Stimulated activated CD8-positive, alpha-beta memory T cell treated with anti-CD3 and anti-CD28 coated beads, Interleukin-4, amount 100 ng/mL, for 4 hours (primary cell): ENCODE measurements at places on chromosomes 11 and 22.

DNA sequence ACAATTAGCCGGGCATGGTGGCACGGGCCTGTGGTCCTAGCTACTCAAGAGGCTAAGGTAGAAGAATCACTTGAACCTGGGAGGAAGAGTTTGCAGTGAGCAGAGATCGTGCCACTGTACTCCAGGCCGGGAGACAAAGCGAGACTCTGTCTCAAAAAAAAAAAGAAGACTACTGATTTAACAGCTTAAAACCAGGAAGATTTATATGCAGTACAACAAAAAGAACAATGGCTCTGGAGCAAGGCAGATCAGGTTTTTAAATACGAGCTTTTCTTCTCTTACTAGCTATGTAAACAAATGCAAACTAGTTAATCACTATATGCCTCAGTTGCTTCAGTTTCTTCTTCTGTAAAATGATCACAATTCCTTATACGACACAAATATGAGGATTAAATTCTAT is 6.9 kb downstream of the FAM168A start:
- no peak for DNase-seq

DNA sequence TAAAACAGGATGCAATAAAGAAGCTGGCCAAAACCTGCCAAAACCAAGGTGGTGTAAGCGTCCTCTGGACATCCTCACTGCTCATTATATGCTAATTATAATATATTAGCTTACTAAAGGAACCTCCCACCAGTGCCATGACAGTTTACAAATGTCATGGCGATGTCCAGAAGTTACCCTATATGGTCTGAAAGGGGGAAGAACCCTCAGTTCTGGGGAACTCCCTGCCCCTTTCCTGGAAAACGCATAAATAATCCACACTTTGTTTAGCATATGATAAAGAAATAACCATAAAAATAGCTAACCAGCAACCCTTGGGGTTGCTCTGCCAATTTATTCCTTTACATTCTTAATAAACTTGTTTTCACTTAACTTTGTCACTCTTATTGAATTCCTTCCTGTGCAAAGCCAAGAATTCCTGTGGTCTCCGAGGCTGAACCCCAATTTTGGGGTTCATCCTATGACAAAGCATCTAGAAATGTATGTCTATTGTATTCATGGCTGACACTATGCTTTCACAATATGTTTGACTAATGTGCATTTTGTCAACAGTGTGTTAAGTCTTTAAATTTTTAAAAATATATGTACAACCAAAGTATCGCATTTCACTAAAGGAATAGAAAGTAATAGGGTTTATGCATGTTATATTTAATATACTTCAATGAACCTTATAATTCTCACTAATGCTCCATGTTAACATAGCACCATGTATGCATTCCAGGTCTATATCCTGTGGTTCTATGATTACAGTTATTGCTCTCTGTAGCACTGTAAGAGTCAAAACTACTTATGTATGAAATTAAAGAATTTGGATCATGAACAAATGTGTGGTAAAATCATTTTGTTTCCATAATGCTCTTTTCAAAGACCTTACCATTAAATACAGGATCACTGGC is 25.1 kb downstream of the LGR4 start:
- no peak for DNase-seq

GRCh38 chr11:43950311-43950855 is 7.9 kb downstream of the C11orf96 start:
- no peak for DNase-seq

- DNase-seq: no peak
Observed at GRCh38 chr11:24572376-24572775, 75.5 kb downstream of the LUZP2 start.

- no peak for DNase-seq
Observed at GRCh38 chr11:88188251-88188931, 13.1 kb upstream of the RAB38 start.

DNA sequence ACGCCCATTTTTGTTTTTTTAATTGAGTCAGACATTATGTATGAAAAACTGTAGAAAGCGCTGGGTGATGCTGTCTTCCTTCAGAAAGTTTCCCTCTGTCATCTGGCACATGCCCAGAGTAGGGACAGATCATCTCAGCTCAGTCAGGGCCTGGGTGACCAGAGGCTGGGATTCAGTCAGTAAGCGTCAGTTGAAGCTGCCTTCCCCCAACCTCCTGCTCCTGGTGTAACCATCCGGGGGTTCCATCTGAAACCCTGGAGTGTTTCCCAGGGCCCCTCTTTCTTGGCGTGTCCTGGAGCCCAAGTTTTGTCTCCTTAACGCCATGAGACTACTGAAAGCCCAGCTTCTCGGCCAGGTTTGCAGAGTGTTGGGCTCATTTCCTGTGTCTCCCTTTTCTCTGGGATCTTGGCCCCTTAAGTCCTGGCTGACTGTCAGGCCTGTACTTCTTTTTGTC is 10.7 kb downstream of the PPFIA1 start:
- no peak for DNase-seq

GRCh38 chr11:64863391-64864060 is 14.9 kb downstream of the EHD1 start:
- no peak for DNase-seq

DNA sequence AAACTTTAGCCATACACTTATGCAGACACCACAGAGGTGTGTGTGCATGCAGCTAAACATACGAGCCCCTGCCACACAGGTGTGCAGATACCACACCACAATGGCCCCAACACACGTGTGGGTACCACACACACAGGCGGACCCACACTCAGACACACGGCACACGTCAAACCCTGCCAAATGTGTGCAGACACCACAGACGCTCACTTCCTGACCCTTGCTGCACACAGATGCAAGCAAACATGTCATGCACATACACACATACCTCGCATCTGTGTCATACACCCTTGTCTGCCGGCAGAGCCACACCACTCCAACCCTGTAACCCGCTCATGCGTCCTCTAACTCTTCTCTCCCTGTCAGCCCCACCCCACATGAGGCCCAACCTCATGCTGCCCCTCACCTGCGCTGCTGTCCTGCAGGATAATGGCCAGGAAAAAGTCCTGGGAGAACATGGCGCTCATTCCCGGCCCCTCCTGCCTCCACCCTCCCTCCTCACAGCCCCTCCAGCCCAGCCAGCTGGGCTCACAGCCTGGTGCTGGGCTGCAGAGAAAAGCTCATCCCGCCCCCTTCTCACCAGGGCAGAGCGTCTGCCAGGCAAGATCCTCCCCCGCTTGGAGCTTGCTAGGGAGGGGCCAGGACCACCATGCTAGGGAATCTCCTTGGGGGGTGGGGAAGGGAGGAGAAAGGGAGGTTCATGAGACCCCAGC is 14.2 kb downstream of the SMPD1 start:
- no peak for DNase-seq

DNA sequence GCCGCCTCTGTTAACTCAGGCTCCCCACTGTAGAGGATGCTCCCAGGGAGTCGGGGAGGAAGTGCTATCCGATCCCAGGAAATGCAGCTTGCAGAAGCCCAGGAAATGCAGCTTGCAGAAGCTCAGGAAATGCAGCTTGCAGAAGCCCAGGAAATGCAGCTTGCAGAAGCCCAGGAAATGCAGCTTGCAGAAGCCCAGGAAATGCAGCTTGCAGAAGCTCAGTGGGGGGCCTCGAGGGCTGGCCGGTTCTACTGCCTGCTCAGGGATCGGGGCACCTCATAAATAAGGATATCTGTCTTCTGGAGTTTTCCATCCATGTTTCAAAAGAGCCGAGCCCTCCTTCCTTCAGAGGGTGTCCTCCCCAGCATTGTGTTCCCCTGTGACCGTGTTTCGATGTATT is 25.1 kb upstream of the SMIM38 start:
- no peak for DNase-seq

GRCh38 chr11:83895516-83895915 is 609.3 kb upstream of the CCDC90B start:
- DNase-seq: no peak

GRCh38 chr11:60785806-60786361 is 751 bp downstream of the MS4A10 start:
- no peak for DNase-seq

GRCh38 chr11:116558504-116559211 is 214.1 kb downstream of the BUD13 start:
- DNase-seq: no peak

DNA sequence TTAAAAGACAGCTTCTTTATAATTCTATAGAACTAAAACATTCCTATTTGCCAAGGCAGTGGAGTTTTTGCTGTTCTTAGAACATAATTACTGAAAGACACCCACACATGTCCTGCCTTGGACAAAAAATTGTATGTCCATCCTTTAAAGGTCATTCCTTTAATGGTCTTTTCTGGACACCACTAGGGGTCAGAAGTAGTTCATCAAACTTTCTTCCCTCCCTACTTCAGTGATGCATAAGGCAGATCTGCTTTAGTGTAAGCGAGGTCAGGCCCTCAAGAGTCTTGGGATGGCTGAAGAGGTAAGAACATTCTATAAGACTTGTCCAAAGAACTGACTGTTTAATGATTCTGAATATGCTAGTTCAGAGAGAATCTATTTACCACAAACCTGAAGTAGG is 4.3 kb upstream of the OR51V1 start:
- DNase-seq: no peak

GRCh38 chr11:45803971-45804760 is 783 bp upstream of the SLC35C1 start:
- peak; percentile 16 for DNase-seq

DNA sequence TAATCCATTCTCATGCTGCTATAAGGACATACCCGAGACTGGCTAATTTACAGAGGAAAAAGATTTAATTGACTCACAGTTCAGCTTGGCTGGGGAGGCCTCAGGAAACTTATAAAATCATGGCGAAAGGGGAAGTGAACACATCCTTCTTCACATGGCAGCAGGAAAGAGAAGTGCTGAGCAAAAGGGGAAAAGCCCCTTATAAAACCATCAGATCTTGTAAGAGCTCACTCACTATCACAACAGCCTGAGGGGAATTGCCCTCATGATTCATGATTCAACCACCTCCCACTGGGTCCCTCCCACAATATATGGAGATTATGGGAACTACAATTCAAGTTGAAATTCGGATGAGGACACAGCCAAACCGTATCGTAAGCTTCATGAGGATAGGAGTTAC is 3.8 kb upstream of the CYB5R2 start:
- DNase-seq: no peak

DNA sequence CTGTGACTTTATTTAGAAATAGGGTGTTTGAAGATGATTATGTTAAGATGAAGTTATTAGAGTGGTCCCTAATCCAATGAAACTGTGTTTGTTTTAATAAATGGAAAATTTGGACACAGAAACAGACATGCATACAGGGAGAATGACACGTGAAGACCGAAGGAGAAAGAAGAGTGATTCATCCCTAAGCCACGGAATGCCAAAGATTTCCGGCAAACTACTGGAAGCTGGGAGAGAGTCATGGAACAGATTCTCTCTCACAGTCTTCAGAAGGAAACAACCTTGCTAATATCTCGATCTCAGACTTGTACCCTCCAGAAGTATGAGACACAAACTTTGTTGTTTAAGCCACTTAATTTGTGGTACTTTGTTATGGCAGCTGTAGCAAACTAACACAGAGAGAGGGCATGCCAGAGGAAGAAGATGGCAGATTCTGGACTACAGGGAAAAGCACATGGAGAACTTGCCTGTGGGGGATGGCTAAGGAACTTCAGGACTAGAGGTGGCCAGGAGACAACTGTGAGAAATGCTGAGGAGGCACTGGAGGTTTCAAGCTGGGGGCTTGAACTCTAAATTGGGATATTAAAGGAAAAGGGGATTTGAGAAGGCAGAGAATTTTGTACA is 733.5 kb upstream of the CCDC90B start:
- DNase-seq: no peak
